Thoracic aorta (tissue), 2 donors: ENCODE measurements at places on chromosomes 2 and 18. TPM values are rescaled to one million over a fixed set of nuclear protein-coding genes. Genes with fewer than 3 reads are reported as not detected.

DNA sequence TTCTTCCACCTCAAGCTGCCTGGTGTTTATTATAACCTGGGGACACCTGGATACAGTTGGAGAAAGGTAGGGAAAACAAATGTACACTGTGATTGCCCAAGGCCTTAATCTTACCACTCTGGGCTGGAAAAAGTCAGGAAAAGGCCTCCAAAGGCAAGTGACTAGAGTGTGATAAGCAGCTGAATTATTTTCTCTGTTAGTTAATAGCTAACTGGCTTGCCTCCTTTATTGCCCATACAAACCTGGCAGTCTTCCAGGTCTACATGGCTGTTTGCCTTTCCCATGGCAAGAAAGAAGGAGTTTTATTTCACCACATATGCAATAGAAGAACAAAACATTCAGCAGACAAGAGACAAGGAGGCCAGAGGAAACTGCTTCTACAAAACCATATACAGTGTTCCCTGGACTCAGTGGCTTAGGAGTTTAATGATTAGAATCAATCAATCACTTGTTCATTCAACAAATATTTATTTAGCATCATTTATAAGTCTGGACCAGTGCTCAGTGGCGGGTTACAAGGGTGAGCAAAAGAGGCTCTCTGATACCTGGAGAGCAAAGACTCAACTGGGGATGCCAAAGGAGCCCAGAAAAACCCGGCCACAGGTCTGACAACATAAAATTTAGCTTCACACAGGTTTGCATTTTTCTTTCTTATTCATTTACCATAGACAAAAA, 27.5 kb upstream of the SUCLG1 start:
- no peaks in the 10 kb centered on the region for H3K36me3 ChIP-seq
- H3K27ac ChIP-seq: no peak overlapping the region
- H3K27me3 ChIP-seq: no peaks in the 10 kb centered on the region

DNA sequence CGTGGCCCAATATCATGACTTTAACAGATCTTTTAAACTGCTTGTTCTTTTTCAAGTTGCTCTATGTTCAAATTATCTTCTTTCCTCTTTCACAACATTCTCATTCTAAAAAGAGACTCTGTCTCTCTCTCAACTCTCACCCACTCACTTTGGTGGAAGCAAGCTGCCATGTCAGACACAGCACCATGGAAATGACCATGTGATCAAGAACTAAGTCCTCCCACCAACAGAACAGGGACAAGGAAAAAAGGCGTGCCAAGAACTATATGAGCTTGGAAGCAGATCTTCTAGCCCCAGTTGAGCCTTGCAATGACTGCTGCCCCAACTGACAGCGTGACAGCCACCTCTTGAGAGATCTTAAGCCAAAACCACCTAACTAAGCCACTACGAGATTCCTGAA, 23.9 kb downstream of the BAZ2B start:
- no peak overlapping the region for H3K4me3 ChIP-seq
- DNase-seq: no peak
- H3K27me3 ChIP-seq: no peaks in the 10 kb centered on the region

- H3K27ac ChIP-seq: no peak overlapping the region
- H3K4me3 ChIP-seq: no peak overlapping the region
- H3K4me1 ChIP-seq: no peaks in the 10 kb centered on the region
- DNase-seq: no peak
- no peaks in the 10 kb centered on the region for H3K27me3 ChIP-seq
Measured at GRCh38 chr2:4140281-4140970, 437.1 kb downstream of the DCDC2C start.

Gene NEMP2
- 3.2 TPM for total RNA-seq

Gene SIX2
- 13.5 TPM for total RNA-seq

Gene RNF103
- 33.7 TPM for total RNA-seq
